Fibroblast of lung (primary cell): ENCODE measurements at places on chromosomes 4 and X. TPM values are rescaled to one million over a fixed set of nuclear protein-coding genes. Genes with fewer than 3 reads are reported as not detected.
A peak's percentile ranks its signal among the peaks of the same experiment; 100 is the strongest.

FGD1 gene
- total RNA-seq = 3.3 and 4.5 TPM in 2 replicates

DNA sequence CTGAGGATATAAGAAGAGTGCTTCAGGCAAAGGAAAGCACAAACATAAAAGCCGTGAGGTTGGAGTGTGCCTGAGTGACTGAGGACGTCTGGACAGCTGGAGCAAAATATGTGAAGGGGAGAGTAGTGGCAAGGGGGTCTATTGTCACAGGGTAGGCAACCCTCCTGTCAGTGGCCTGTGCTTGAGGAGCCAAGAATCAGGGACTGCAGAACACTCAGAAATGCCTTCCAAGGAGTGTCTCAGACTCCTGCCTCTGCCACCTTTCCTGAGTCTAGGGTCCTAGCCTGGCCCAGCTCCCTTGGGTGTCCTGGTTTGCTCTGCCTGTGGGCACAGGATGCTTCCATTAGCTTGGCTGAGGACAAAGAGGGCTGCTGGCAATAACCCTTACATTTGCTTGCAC lies 152.5 kb upstream of the PJA1 start:
- no peak for DNase-seq

- no peak for DNase-seq
Measured at GRCh38 chrX:123171781-123172180, 12.3 kb upstream of the GRIA3 start.

DNA sequence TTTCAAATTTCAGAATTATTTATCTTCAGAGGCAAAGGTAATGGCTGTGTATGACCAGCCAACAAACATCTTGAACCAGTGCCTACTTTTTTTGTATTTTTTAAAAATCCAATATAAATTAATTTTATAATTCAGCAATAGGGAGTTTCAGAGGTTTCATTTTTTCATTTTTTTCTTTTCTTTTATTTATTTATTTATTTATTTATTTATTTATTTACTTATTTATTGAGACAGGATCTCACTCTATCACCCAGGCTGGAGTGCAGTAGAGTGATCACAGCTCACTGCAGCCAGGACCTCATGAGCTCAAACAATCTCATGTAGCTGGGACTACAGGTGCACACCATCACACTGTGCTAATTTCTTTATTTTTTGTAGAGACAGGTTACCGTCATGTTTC lies 250.5 kb downstream of the TMEM47 start:
- no peak for DNase-seq

FGFBP2 gene
- total RNA-seq = not detected in 2 replicates

DNA sequence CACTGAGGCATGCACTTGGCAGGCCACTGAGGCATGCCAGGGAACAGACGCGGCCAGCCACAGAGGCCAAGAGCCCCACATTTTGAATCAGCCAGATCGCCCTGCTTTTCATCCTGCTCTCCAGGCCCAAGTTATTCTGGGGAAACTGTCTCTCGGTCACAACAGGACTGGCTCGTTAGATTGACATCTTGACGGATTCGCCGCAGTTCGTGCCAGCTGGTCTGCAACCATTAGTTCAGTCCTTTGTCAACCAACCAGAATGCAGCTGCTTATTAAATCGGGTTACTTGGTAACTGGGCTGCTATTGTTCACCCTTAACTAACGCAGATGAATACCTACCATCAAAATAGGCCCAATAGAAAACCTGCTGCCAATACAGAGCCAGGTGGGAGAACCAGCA lies 16.7 kb downstream of the CLDN34 start:
- DNase-seq = no peak

MPC1L gene
- total RNA-seq = not detected in 2 replicates

NFKB1 gene
- 32.5 and 33.9 TPM in 2 replicates for total RNA-seq

GRCh38 chr4:111696505-111696904 lies 448.7 kb upstream of the FAM241A start:
- DNase-seq = no peak

GRCh38 chr4:117224256-117224655 lies 138.9 kb upstream of the TRAM1L1 start:
- no peak for DNase-seq

DNA sequence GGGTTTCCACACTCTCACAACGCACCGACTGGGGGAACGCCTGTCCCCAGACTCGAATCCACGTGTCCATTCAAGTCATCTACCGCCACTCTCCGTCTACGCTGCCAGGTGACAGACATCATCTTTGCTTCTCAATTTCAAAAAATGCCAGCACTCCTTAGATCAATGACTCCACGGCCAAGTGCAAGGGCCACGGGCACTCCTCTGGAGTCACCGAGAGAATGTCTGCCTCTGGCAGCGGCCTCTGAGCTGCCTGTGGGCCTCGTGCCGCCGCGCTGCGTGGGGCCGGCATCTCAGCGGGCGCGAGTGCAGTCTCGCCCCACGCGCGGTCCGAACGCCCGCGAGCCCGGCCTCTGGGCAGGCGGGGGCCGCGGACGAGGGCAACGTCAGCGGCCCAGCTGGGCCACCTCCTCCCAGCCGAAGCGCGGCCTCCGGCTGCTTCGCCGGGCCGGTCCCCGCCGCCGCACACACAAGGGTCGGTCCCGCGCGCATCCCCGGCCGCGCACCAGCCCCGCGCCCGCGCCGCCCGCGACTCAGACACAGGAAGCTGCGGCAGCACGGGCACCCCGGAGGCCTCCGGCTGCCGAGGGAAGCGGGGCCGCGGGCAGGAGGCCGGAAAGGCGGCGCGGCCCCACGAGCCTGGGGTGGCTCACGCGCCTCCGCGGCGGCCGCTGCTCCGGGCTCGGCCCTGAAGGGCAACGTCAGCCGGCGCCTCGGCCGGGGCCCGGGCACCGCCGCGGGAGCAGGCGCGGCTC lies 450 bp downstream of the ACSL1 start:
- DNase-seq = peak; percentile 25
